Cerebellum (tissue), 4 donors: ENCODE measurements at places on chromosomes 2 and 18. TPM values are rescaled to one million over a fixed set of nuclear protein-coding genes. Genes with fewer than 3 reads are reported as not detected.

GULP1 gene
- 70.8 TPM for total RNA-seq

PIGN gene
- 55.0 TPM for total RNA-seq

ASXL3 gene
- 98.8 TPM for total RNA-seq

C2orf80 gene
- 12.2 TPM for total RNA-seq

MGAT5 gene
- 62.4 TPM for total RNA-seq

BABAM2 gene
- 25.2 TPM for total RNA-seq

ACVR1C gene
- total RNA-seq = 0.45 TPM

SH3BP4 gene
- total RNA-seq = 19.7 TPM

TMEM200C gene
- total RNA-seq = 11.7 TPM

ASB3 gene
- 69.6 TPM for total RNA-seq

SF3B6 gene
- total RNA-seq = 60.0 TPM

GALR1 gene
- 1.4 TPM for total RNA-seq

LDAH gene
- total RNA-seq = 17.8 TPM

LIMS2 gene
- total RNA-seq = 3.3 TPM

ERICH2 gene
- total RNA-seq = not detected

NTSR2 gene
- 1.7 TPM for total RNA-seq

NETO1 gene
- total RNA-seq = 57.7 TPM

POTEC gene
- total RNA-seq = 0.09 TPM

NOP58 gene
- 66.8 TPM for total RNA-seq

IL36G gene
- not detected for total RNA-seq

EFHD1 gene
- 1.00 TPM for total RNA-seq
